ENCODE measurements at places on chromosomes 7 and 10.

DNA sequence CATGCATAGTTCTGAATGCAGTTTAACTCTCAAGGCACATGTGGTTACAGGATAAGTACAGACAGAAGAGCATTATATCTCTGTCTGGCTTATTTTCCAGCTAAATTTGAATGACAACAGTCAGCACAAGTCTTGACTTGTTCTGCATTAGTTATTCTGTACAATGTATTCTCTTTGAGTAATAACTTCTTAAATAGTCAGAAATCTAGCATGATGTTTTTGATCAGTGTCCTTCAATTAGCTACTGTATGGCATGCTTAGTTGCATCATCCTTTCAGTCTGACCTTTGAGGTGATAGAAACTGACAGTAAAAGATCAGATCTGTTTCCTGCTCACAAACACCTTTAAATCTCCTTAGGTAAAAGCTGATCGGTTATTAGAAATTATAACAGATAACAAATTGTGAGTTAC is 118.1 kb downstream of the ARL4A start:
- no peak for DNase-seq

GRCh38 chr7:81845744-81846241 is 75.9 kb upstream of the HGF start:
- peak; percentile 76 for DNase-seq

- no peak for DNase-seq
Measured at GRCh38 chr10:114395366-114396022, 8.8 kb downstream of the AFAP1L2 start.

- DNase-seq = no peak
Measured at GRCh38 chr10:3908183-3908582, 123.2 kb upstream of the KLF6 start.

GRCh38 chr7:78164459-78164858 is 365.9 kb downstream of the PHTF2 start:
- DNase-seq = no peak

DNA sequence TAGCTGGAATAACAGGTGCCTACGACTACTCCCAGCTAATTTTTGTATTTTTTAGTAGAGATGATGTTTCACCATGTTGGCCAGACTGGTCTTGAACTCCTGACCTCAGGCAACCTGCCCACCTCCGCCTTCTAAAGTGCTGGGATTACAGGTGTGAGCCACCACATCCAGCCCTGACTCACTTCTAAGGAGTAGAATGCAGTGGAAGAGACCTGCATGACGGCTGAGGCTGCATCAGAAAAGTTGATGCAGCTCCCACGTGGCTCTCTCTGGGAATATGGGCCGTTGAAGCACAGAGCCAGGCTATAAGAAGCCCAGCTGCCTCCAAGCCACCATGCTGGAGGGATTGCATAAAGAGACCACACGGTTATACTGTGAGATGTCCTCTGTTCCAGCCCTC is 21.6 kb upstream of the ASL start:
- no peak for DNase-seq

- peak; percentile 66 for DNase-seq
Measured at GRCh38 chr7:121369462-121369861, 26.6 kb downstream of the FAM3C start.

DNA sequence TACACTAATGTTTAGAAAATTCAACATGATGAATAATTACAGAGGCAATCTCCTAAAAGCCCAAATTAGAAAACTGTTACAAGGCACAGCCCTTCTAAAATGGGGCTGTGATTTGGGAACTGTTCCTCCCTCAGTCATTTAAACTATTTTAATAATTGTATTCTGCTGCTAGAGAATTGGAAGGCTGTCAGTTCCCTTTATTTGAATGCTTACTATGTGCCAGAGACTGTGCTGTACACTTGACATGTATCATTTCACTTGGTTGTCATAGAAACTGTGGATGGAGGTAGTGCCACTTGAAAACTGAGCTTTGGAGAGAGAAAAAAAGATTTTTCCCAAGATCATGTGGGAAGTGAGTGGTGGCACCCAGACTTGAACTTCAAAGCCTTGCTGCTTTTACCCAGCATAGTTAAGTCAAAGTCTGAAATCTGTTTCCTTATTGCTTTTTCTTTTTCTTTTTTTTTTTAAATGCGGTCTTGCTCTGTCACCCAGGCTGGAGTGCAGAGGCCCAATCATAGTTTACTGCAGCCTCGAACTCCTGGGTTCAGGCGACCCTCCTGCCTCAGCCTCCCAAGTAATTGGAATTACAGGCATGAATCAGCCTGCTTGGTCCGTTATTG is 23.6 kb downstream of the UBE2D1 start:
- no peak for DNase-seq

- DNase-seq = no peak
Measured at GRCh38 chr7:155490697-155491628, 33.0 kb downstream of the EN2 start.

DNA sequence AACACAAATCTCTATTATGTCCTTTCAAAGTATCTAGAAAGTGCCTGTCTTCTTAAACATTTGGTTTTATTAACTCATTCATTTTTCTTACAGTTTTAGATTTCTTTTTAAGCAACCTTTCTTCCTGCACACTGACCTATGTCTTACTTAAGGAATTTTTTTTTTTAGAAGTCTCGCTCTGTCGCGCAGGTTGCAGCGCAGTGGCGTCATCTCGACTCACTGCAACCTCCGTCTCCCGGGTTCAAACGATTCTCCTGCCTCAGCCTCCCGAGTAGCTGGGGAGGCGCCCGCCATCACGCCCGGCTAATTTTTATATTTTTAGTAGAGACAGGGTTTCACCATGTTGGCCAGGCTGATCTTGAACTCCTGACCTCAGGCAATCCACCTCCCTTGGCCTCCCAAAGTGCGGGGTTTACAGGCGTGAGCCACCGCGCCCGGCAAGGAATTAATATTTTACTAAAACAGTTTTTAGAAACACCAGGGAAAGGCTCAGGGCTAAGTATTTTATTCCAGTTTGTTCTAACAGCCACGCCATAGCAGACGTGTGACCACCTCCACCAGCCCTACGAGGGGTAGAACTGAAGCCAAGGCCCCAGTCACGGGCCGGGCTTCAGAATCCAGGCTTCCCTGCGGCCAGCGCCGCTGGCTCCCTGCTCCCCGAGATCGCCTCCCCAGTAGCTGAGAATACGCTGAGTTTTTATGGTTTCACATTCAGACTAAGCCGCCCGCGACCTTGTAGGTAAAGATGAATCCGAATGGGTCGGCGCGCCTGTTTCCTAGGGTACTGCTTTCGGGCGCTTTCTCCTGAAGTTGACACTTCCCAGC is 941 bp upstream of the LUC7L2 start:
- DNase-seq = peak; percentile 54

GRCh38 chr7:101728128-101728527 is 89.3 kb upstream of the CUX1 start:
- DNase-seq = peak; percentile 20

DNA sequence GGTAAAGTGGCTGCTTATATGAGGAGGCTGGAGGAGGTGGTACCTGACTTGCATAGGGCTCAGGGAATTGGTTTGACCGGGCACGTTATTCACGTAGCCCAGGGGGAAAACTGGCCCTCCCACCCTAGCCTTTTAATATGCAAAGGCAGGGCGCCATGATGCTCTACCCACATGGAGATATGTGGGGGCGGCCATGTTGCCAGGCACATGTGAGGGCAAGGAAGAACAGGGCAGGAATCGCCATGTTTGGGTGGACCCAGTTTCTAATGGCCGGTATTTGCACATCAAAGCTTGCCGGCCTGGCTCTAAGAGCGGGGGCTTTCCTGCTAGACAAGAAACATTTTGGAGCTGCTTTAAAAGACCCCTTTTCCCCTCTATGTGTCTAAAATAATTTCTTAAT is 949.7 kb upstream of the C7orf33 start:
- no peak for DNase-seq

- no peak for DNase-seq
Measured at GRCh38 chr10:131214521-131215244, 96.8 kb downstream of the TCERG1L start.

- DNase-seq = no peak
Measured at GRCh38 chr7:55223023-55223422, 142.1 kb upstream of the LANCL2 start.

GRCh38 chr7:45027774-45028114 is 27.7 kb downstream of the CCM2 start:
- DNase-seq = no peak

- no peak for DNase-seq
Measured at GRCh38 chr7:148485618-148486017, 104.9 kb upstream of the C7orf33 start.

DNA sequence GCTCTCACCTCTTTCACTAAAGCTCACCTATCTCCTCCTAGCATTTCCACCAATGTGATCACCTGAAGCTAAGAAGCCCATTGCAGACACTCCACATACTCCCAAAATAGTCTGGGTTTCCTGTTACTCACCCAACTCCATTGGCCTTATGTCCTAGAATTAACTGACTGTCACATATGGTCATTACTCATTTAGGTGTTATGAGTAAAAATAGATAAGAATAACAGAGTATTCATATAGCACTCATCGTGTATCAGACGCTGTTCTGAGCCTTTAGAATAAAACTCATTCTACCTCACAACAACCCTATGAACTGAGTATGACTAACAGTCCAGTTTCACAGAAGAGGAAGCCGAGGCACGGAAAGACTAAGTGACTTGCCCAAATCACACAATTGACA is 174.2 kb upstream of the NPVF start:
- no peak for DNase-seq

DNA sequence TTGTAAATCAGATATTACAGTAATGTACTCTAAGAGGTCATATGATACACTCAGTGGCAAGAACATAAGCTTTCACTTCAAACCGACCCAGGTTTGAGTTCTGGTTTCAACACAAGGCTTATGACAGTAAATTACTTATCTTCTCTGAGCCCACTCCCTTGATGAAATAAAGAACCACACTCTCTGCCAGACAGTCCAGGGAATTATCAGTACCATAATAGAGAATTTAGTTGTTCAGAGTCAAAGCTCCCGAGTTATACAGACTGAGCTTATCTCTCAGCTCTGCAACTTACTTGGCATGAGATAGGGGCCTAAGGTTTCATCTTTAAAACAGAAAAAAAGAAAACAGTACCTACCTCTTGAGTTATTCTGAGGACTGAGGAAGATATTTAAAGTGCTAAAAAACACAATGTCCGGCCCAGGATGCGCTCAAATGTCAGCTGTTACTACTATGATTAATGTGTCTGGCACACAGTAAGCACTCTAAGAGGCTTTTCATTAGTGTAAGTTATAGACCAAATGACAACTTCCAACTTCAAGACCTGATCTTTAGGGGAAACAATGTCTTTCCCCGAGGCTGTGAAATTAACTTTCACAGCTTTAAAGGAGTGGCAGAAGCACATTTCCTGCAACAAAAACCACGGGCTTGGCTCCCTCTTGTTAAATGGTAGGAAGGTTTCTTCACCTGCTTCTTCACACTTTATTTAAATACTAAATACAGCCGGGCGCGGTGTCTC is 38.1 kb downstream of the UBE2H start:
- DNase-seq = peak; percentile 29

DNA sequence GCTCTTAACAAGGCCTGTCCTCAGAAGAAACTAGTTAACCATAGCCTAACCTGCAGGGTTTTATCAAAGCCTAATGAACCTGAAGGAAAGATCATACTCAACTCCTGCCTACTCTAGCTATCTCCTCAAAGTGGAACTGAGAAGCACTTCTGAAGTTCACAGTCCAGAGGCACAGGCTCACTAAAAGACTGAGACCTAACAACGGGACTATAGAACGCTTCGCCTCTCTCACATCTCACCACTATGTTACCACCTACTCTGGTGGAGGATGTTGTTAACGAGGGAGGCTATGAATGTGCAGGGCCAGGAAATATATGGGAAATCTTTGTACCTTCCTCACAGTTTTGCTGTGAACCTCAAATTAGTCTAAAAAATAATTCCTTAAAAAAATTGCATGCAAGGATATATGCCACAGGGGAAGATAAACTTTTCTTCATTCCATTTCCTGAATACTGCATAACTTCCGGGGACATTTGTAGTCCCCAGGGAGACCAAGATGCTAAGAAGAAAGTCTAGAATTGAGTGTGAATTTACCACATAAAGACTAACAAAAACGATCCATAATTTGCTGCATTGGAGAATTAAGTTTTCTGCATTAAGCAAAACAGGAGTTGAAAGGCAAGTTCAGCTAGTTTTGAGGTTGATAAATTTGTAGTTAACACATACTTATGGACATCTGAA is 21.6 kb downstream of the LIPJ start:
- DNase-seq = no peak

- no peak for DNase-seq
Measured at GRCh38 chr10:23585666-23586065, 146.8 kb downstream of the OTUD1 start.

GRCh38 chr7:111474723-111475418 is 87.4 kb downstream of the IMMP2L start:
- no peak for DNase-seq

GRCh38 chr7:27873981-27874957 is 134.3 kb downstream of the TAX1BP1 start:
- peak; percentile 53 for DNase-seq

DNA sequence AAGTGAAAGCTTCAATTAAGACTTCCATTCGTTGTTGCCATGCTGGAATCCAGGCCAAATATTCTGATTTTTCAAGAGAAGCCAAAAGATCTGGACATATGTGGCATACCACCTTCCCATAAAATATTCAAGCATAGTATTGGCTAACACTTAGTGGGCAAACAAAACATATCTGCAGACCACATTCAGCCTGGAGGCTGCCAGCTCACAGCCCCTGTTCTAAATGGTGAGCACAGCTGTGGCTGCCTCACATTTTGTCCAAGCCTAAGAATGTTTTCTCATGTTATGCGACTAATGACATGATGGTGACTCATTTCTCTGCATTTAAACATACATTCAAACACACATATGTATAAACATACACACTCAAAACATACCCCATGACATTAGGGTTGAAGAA is 10.6 kb upstream of the CALU start:
- peak; percentile 38 for DNase-seq

DNA sequence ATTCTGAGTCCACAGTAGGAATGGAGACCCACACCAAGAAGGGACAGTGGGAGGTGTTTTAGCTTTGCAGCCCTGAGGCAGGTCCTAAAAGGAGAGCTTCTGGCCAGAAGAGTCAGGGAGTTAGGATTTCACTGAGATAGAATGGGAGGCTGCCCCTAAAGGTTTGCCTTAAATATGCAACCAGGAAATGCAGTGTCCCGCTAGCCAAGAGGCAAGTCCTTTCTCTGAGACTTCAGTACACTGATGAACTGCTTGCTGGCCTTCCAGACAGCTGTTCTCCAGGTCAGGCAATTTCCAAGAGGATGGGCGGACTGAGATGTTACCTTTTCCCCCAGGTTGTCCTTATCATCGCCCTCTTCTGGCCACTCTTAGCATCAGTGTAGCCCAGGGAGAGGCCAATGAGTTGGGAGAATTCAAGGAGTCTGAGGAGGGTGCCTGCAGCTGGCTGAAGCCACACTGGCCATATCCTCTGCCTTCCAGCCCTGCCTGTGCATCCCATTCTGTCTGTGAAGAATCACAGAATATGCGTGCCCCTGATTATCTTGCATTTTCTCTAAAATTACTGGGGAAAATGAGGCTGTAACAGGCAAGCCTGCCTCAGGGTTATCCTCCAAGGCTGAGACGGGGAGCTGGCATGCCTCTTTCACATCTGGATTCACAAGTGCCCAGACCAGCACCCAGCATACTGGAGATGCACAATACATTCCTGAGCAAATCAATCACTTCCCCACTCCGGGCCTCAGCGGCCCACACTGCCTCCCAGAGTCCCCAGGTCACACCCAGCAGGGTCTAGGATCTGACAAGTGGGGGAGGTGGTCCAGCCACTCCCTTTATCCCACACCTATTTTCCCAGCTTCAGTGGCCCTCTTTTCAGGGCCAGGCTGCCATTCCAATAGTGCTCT is 2.4 kb downstream of the TLL2 start:
- peak; percentile 24 for DNase-seq

Data from fibroblast of villous mesenchyme (primary cell).